ENCODE measurements at places on chromosomes 1 and 21.

DNA sequence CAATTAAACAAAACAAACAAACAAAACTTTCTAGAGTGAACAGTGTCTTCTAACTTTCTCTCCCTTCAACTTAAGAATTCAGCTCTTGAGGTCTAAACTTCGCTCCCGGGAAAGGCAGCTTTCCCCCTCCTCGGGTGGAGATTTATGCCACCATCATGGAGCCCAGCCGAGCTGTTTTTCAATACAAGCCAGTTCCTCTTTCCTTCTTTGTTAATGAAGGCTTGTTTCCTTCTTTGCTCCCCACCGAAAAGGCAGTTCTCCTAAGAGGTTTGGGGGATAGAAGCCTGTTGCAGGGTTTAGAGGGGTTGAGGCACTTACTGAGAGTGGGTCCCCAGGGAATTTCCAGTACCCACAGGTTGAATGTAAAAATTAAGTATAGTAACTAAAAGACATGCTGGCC lies 26.5 kb downstream of the OLIG1 start:
- no peak for DNase-seq

GRCh38 chr1:170360601-170361000 lies 171.4 kb upstream of the GORAB start:
- DNase-seq = no peak

GRCh38 chr1:51214615-51215131 lies 21.4 kb upstream of the RNF11 start:
- peak; percentile 83 for DNase-seq

GRCh38 chr1:98964198-98964597 lies 40.5 kb downstream of the PLPPR5 start:
- DNase-seq = no peak

DNA sequence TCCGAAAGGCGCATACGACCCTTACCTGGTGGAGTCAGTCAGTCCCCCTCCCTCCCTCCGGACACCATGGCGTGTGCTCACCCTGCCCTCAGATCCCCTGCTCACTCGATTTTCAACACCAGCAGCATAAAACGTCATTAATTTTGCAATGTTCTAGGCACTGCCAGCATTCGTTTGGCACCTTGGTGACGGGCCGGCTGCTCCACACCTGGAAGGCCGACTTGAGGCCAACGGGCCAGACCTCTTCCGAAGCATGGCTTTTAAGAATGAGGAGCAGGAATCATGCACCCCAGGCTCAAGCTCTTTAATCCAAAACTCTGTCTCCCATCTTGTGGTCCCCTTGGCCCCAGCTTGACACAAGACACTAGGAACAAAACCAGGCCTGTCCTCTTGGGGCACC lies 33.1 kb downstream of the NPHP4 start:
- DNase-seq = no peak

GRCh38 chr1:27606708-27607238 lies 2.8 kb upstream of the AHDC1 start:
- DNase-seq = no peak

- no peak for DNase-seq
These were observed 61.2 kb downstream of the EYA3 start for GRCh38 chr1:28027238-28027637.

GRCh38 chr1:55195521-55196233 lies 19.5 kb downstream of the USP24 start:
- DNase-seq = peak; percentile 77

DNA sequence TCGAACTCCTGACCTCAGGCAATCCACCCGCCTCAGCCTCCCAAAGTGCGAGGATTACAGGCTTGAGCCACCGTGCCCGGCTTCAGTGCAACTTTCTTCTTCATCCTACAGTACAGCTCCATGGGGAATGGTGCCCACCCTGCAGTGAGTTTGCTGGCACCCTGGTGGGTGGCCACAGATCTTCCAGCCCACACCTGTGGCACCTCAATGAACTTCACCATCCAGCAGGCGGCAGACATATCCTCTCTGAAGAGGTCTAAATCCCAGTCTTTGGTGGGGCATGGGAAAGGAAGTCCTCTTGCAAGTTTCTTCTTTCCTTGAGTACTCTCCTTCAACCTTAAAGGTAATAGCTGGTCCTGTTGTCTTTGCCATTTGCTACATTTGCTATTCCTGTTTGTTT lies 18.1 kb upstream of the ZBTB8A start:
- DNase-seq = no peak

- peak; percentile 3 for DNase-seq
These were observed 67.4 kb downstream of the RGS18 start for GRCh38 chr1:192225703-192226102.

GRCh38 chr1:1462318-1462966 lies 9.1 kb upstream of the ATAD3B start:
- DNase-seq = no peak

DNA sequence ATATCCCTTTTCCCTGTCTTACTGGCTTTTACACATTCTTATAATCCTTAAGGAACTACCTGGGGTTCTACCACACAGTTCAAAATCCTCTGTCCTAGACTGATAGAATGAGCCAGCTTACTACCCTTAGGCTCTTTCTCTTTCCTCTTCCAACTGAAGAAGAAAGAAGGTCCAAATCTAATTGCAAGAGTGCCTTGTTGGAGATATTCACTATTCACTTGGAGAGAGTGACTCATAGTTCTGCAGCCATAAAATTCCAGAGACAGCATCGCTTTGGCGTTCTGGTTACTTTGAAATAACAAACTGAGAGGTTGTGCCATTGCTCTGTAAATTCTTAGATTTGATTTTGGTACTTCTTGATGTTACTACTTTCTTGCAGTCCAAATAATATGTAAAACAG lies 4.2 kb downstream of the CADM3 start:
- DNase-seq = no peak

DNA sequence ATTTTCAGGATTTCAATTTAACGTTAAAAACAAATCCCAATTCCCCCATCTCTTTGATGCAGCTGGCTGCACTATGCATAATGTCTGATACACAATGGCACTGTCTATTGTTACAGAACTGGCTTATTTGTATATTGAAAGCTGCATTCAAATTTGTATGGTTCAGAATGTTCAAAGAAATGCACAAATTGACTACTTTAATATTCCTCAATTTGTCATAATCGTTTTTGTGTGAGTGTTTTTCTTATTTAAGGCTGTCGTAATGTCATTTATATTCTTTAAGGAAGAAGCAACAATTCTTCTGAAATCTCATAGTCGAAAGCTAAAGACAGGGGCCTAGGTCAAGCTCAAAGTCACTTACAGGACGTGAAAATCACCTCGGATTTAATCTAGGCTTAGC lies 341.4 kb upstream of the ZRANB2 start:
- no peak for DNase-seq

DNA sequence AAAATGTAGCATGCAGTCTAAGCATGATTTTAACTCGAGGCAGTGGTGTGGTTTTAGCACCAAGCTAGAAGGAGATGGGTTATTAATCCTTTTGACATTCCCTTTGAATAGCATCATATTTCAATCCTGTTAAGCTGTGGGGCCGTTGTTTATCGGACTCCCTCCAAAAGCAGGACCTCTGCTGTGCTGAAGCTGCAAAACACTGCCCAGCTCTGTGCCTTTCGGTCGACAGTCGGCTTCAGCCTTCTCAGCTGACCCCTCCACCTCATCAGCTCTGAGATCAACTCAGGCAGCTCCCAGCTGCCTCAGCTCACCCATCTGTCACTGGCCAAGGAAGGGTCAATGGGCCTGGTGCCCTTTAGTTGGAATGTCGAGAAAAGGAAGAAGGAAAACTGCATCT lies 95.5 kb downstream of the KAZN start:
- no peak for DNase-seq

DNA sequence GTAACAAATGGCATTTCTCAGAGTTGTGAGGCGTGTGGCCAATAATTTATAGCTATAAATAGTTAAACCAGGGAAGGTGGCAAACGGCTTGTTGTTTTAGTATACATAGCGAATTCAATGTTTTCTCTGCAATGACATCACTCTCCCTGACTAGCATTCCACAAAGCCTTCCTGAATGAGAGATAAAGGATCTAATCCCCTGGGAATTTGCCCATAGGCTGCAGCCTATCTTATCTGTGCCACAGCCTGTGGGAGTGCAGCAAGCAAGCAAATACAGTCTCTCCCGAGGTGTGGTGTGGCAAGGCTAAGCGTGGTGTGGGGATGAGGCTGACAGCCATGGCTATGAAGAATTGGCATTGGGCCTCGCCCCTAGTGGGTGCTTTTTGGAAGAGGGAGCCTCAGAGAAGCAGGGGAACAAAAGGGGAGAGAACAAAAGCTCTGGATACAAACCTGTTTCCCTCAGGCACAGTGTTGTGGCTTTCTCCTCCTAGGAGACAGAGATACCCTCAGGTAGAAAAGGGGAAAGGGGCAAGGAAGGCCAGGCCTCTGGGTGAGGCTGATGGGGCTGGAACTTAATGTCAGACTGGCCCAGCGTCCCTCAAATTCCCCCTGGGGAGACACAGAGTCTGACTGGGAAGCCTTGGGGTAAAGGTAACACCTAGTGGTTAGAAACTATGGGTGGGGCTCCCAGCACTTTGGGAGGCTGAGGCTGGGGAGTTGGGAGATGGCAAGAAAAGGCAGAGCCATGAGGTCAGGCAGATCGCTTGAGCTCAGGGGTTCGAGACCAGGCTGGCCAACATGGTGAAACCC lies 8.9 kb downstream of the TAGLN2 start:
- DNase-seq = peak; percentile 43

GRCh38 chr1:219244864-219245263 lies 71.2 kb downstream of the LYPLAL1 start:
- no peak for DNase-seq

DNA sequence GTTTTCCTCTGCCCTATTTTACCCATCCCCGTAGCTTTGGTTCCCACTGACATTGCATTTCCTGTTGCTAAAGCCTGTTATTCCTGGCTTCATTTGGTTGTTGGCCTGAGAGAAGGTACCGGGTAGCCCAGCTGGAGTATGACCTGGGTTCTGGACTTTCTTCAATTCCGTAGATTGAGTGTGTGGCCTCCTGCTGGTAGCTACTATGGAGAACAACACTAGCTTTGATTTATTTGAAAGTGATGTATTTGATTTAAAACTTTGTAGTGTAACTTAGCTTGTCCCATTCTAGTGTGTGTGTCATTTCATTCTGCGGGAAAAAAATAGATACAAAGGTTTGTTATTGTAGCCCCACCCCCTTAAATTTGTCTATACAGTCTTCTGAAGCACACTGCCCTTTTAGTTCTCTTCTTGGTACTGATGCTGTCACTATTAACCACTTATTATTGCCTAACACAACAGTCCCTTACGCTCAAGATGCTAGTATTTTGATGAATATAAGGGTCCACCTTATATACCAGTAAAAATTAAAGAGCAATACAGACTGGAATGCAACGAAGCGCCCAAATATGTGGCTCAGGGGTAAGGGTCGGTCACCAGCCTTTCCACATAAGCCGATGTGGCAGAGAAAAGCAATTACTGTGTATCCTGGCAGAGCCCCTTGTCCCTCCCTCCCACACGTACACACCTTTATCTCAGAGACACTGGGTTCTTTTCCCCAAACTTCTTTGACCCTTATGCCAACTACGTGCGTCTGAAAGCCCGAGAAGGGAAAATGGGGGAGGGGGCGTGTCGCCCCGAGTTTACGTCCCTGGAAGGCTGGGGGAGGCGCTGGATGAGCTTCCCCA lies 643 bp upstream of the MOV10 start:
- peak; percentile 83 for DNase-seq

DNA sequence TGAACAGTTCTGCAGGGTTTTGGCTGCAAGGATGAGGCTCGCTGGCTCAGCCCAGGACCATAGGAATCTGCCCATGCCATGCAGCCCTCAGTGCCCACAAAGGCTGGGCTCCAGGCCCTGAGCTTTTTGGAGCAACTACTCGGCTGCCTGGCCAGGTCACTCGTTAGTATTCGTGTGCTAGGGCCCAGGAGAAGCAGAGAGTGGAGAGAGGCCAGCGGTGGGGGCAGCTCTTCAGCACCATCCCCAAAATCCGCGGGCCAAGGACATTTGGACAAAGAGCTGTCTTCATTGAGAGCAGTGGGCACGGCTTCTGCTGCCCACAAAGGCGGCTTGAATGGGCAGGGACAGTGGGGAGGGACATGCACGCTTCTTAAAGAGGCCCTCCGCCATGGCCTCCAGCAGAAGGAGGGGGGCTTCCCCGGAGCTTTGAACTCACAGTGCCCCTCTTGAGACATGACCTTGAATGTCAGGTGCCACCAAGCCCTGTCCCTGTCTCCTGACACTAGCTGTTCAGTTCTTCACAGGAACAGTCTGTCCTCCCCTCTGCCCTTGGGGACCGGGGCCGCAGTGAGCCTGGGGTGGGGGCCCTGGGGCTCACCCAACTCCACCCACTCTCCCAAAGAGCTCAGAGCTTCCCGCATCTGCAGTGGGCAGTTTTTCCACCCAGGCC lies 106.1 kb upstream of the ARHGEF16 start:
- no peak for DNase-seq

DNA sequence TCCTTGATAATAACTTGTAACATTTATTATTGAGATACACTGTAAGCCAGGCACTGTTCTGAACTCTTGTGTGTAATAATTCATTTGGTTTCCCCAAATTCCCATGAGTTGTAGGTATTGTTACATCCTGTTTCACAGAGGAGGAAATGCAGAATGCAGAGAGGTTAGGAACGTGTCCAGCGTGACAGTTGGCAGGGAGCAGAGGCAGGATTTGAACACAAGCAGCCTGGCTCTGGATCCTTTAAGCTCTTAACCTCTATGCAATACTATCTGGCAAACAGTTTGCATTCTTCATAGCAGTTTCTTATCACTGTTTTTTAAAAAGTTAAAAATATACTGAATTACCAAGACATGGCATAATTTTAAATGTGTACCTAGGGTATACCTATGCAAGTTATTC lies 30.5 kb downstream of the EEIG2 start:
- DNase-seq = peak; percentile 33

DNA sequence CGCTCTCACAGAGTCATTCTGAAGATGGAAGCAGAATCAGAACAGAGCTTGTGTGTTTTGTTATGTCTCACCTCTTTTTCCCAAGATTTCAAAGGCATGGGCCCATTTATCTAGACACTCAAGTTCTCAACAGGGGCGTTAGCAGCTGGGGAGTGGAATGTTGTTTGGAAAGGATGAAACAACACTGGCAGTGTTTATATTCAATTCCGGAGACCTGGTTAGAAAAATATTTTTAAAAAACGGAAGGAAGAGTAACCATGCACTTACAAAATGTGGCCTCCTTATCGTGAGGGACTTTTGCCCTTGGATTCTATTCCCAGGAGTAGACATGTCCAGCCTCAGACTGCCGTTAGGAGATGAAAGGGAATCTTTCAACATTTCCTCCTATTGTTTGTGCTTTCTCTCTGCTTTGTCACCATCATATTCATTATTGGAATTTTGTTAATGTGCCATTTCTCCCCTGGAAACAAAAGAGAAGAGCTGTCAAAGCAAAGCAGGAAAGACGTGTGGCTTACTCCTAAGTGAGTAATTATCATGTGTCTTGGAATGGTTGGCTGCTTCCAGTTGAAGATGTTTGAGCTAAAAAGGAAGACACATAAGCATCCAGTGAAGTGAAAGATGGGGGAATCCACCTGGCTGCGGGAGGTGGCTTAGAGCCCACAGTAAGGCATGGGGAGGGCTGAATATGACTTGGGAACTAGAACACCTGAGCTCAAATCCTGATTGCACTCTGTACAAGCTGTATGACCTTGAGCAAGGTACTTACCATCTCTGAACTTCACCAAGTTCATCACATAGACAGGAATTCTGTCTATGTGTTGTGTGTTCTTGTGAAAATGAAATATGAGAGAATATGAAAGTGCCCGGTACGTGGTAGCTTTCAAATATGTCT lies 71.7 kb upstream of the JUN start:
- no peak for DNase-seq

- no peak for DNase-seq
These were observed 31.7 kb downstream of the LAMB3 start for GRCh38 chr1:209620487-209620884.
